ENCODE measurements at places on chromosomes 12 and 14. TPM values are rescaled to one million over a fixed set of nuclear protein-coding genes. Genes with fewer than 3 reads are reported as not detected.
A peak's percentile ranks its signal among the peaks of the same experiment; 100 is the strongest.

Gene MAP1LC3B2
- total RNA-seq, result 0.49 TPM

Gene RNASE8
- total RNA-seq, result not detected

Gene GPR84
- 2.3 TPM for total RNA-seq

Gene PLCZ1
- not detected for total RNA-seq

Gene LMO3
- not detected for total RNA-seq

Gene LMNTD1
- total RNA-seq, result not detected

Gene GLS2
- total RNA-seq, result 2.6 TPM

Gene PROX2
- total RNA-seq, result not detected

Gene KLRD1
- total RNA-seq, result 2.5 TPM

- H3K36me3 ChIP-seq, result no peaks in the 10 kb centered on the region
- no peak overlapping the region for H3K27ac ChIP-seq
- peaks cover 9% of the 10 kb centered on the region for H3K4me1 ChIP-seq
- peaks cover 5% of the 10 kb centered on the region for H3K27me3 ChIP-seq
- H3K4me3 ChIP-seq, result no peak overlapping the region
- no peak for DNase-seq
Observed at GRCh38 chr14:54252072-54252730, 144.6 kb upstream of the CDKN3 start.

DNA sequence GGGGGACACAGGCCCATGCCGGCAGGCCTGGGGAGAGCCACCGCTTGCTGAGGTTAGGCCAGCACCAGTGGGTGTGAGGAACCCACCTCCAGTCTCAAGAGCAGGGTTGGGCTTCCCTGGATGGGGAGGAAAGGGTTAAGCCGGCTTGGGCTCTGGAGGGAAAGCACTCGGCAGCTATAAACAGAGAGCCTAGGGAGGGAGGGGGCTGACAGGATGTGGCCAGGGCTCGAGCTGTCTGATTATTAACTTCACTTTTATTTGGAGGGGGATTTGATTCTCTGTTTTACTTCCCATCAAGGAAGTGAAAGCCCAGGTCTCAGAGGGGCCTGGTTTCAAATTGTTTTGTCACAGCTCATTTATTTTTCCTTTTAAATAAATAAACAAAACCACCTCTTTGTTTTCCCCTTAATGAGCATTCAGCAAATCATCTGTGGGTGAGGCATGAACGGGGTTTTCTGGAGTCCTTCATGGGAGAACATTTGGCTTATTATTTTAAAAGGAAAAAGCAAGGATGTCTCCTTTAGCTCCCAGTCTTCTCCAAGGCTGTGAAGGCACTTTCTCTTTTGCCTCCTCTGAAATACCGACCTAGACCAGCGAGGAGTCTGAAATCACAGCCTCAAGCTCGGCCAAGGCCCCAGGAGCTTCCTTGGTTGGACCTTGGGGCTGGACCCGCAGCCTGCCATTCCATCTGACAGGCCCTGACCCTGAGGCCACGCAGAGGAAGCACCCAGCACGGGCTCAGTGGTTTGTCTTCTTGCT, 21.9 kb upstream of the ZFP36L1 start:
- peaks cover 4% of the 10 kb centered on the region for H3K27me3 ChIP-seq
- no peak for DNase-seq
- peak overlapping the region; percentile 90 for H3K27ac ChIP-seq
- peaks cover 4% of the 10 kb centered on the region for H3K36me3 ChIP-seq
- H3K4me1 ChIP-seq, result peaks cover 44% of the 10 kb centered on the region

GRCh38 chr14:94079891-94080620, 946 bp downstream of the DDX24 start:
- peak overlapping the region; percentile 100 for H3K27ac ChIP-seq
- peaks cover 63% of the 10 kb centered on the region for H3K4me1 ChIP-seq
- no peak for DNase-seq
- no peaks in the 10 kb centered on the region for H3K27me3 ChIP-seq

- peaks cover 11% of the 10 kb centered on the region for H3K27me3 ChIP-seq
- H3K4me3 ChIP-seq, result no peak overlapping the region
- peaks cover 11% of the 10 kb centered on the region for H3K36me3 ChIP-seq
- no peak overlapping the region for H3K27ac ChIP-seq
Observed at GRCh38 chr12:24945039-24945438, 3.9 kb downstream of the BCAT1 start.

- no peaks in the 10 kb centered on the region for H3K27me3 ChIP-seq
- no peak overlapping the region for H3K27ac ChIP-seq
- DNase-seq, result no peak
- no peak overlapping the region for H3K4me3 ChIP-seq
- H3K36me3 ChIP-seq, result no peaks in the 10 kb centered on the region
Observed at GRCh38 chr12:18277196-18277595, 15.9 kb downstream of the PIK3C2G start.

GRCh38 chr14:33691907-33692306, 259.0 kb downstream of the EGLN3 start:
- H3K4me3 ChIP-seq, result no peak overlapping the region
- H3K36me3 ChIP-seq, result no peaks in the 10 kb centered on the region
- H3K27me3 ChIP-seq, result no peaks in the 10 kb centered on the region
- H3K27ac ChIP-seq, result no peak overlapping the region
- no peaks in the 10 kb centered on the region for H3K4me1 ChIP-seq

DNA sequence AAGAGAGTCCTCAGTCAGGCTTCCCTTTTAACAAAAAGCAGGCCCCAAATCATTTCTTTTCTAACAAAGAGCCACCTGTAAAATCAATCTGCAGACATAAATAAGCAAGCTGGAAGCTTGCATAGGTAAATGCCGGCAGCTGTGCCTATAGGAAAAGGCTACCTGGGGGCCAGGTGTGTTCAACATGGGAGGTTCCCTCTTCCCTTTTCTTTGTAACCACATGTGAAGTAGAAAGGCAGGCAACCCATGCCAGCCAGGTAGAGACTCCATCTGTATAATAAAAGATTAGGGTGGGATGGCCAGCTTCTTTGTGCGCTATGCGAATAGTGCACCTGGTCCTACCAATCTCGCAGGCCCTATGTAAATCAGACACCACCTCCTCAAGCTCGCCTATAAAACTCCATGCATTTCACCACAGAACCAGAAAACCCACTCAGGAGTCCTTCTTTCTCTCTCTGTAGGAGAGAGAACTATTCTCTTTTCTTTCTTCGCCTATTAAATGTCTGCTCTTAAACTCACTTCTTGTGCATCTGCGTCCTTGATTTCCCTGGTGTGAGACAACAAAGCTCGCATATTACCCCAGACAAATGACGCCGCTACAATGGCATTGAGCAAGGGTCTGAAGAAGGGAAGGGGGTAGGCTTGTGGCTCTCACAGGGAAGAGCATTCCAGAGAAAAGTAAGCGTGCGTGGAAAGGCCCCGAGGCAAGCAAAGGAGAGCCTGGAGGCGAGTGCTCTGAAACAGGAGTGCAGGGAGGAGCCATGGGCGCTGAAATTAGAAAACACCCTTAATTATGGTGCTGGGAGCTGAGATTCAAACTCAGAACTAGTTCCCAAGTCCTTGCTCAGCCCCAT, 67.2 kb downstream of the TTC9 start:
- no peak overlapping the region for H3K27ac ChIP-seq
- DNase-seq, result no peak
- H3K36me3 ChIP-seq, result no peaks in the 10 kb centered on the region
- no peak overlapping the region for H3K4me3 ChIP-seq

GRCh38 chr14:41313196-41313595, 293.5 kb upstream of the LRFN5 start:
- no peaks in the 10 kb centered on the region for H3K27me3 ChIP-seq
- H3K4me1 ChIP-seq, result no peaks in the 10 kb centered on the region
- H3K27ac ChIP-seq, result no peak overlapping the region
- H3K36me3 ChIP-seq, result no peaks in the 10 kb centered on the region
- DNase-seq, result no peak
- H3K4me3 ChIP-seq, result no peak overlapping the region

DNA sequence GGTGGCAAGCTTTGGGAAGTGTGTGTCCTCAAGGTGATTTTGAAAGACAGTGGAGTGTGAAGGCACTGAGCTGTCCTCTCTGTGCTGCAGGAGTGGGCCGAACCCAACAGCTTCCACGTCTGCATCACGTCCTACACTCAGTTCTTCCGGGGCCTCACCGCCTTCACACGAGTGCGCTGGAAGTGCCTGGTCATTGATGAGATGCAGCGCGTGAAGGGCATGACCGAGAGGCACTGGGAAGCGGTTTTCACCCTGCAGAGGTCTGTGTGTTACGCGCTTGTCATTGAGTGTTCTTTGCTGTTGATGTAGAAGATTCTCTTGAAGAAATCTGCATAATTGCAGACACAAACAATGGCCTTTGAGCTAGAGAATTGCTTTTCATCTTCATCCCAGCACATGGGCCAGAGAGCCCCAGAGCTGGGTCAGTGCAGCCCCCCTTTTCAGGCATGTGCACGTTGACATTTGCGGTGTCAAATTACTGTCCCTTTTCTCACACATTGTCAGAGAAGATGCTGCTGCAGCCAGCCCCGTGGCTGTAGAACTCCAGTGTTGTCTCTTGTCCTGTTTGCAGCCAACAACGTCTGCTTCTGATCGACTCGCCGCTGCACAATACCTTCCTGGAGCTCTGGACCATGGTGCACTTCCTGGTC, 63.3 kb downstream of the EP400 start:
- H3K27ac ChIP-seq, result no peak overlapping the region
- no peak for DNase-seq
- no peak overlapping the region for H3K4me3 ChIP-seq
- no peaks in the 10 kb centered on the region for H3K27me3 ChIP-seq

GRCh38 chr12:2417481-2418160, 364.8 kb downstream of the CACNA1C start:
- no peaks in the 10 kb centered on the region for H3K36me3 ChIP-seq
- H3K4me1 ChIP-seq, result no peaks in the 10 kb centered on the region
- peaks cover 10% of the 10 kb centered on the region for H3K27me3 ChIP-seq
- no peak overlapping the region for H3K4me3 ChIP-seq
- no peak for DNase-seq

DNA sequence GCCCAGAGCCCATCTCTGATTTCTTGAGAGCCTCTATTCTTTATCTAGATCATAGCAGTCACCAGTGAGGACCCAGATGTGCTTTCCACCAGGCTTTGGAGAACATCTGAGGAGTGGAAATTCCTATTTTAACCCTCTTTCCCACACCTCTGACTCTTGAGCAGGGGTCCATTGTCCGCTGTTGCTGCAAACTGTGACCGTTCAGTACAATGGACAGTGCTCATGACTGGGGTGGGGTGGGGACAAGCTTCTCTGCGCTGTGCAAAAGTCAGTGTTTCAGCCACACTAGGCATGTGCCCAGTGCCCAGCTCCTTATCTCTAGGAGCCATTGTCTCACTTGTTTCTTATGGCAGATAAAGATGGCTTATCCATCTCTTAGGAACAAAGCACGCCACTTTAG, 16.9 kb upstream of the KRT7 start:
- no peaks in the 10 kb centered on the region for H3K36me3 ChIP-seq
- no peak overlapping the region for H3K4me3 ChIP-seq
- no peak for DNase-seq

DNA sequence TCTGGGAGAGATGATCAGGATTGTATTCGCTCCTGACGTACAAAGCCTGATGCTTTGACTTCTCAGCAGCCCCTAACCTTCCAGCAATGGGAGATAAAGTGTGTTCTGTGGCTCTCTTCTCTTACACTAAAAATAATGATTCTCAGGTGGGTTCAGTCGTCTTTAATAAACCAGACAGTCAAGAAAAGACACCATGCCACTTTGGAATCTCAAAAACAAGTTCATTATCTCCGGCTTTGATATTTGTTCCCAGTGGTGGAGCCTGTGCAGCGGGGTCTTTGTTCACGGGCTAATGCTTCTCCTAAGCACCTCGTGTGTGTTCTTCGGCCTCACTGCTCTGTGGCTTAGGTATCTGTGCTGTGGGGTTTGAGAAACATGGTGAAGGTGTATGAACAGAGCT, 1.6 kb downstream of the ACVR1B start:
- no peak for DNase-seq
- H3K4me1 ChIP-seq, result peaks cover 51% of the 10 kb centered on the region
- peaks cover 6% of the 10 kb centered on the region for H3K36me3 ChIP-seq
- peak overlapping the region; percentile 64 for H3K4me3 ChIP-seq
- H3K27me3 ChIP-seq, result peaks cover 33% of the 10 kb centered on the region

- no peaks in the 10 kb centered on the region for H3K4me1 ChIP-seq
- no peak overlapping the region for H3K4me3 ChIP-seq
- H3K36me3 ChIP-seq, result no peaks in the 10 kb centered on the region
- H3K27me3 ChIP-seq, result no peaks in the 10 kb centered on the region
- no peak for DNase-seq
Observed at GRCh38 chr14:100868621-100869370, 34.7 kb downstream of the RTL1 start.

GRCh38 chr12:10027311-10027710, 3.2 kb upstream of the CLEC9A start:
- peaks cover 10% of the 10 kb centered on the region for H3K27me3 ChIP-seq
- H3K4me1 ChIP-seq, result no peaks in the 10 kb centered on the region
- H3K36me3 ChIP-seq, result no peaks in the 10 kb centered on the region
- no peak overlapping the region for H3K4me3 ChIP-seq
- no peak for DNase-seq

GRCh38 chr12:113781415-113782198, 184.5 kb downstream of the RBM19 start:
- DNase-seq, result no peak
- no peak overlapping the region for H3K27ac ChIP-seq
- peaks cover 5% of the 10 kb centered on the region for H3K27me3 ChIP-seq

- H3K4me1 ChIP-seq, result no peaks in the 10 kb centered on the region
- DNase-seq, result no peak
- H3K36me3 ChIP-seq, result no peaks in the 10 kb centered on the region
- peaks cover 8% of the 10 kb centered on the region for H3K27me3 ChIP-seq
- no peak overlapping the region for H3K4me3 ChIP-seq
- H3K27ac ChIP-seq, result no peak overlapping the region
Observed at GRCh38 chr14:76643887-76644286, 117.4 kb upstream of the VASH1 start.

- H3K4me1 ChIP-seq, result no peaks in the 10 kb centered on the region
- no peak for DNase-seq
- no peak overlapping the region for H3K4me3 ChIP-seq
- no peak overlapping the region for H3K27ac ChIP-seq
- H3K27me3 ChIP-seq, result peaks cover 3% of the 10 kb centered on the region
Observed at GRCh38 chr14:38311655-38312054, 55.8 kb upstream of the CLEC14A start.

DNA sequence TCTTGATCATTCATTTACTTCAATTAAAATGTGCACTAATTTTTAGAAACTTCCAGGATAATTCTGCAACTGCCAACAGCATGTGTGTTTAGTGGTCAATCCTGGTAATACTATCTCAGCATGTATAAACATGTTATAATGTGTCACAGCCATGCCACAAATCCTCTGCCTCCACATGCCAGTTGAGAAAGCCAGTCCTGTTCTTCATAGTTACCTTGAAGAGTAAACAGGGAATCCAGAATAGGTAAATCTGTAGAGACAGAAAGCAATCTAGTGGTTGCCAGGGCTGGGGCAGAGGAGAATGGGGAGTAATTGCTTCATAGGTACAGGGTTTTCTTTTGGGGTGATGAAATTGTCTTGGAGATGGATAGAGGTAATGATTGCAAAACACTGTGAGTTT, 85.9 kb downstream of the ARMH4 start:
- no peak overlapping the region for H3K27ac ChIP-seq
- H3K36me3 ChIP-seq, result no peaks in the 10 kb centered on the region
- no peaks in the 10 kb centered on the region for H3K4me1 ChIP-seq
- H3K27me3 ChIP-seq, result peaks cover 10% of the 10 kb centered on the region
- DNase-seq, result no peak

Data from activated T-helper 1 cell treated with anti-CD3 and anti-CD28 coated beads, Interleukin-12 subunit alpha, Interleukin-12 subunit beta, Interleukin-2, Interleukin-4 antibody, amounts not matched to agents 30 ng/mL and 10 ng/mL and 1 ng/mL, durations not matched to agents 14 hours and 24 hours and 36 hours (primary cell).